Stimulated activated naive CD8-positive, alpha-beta T cell treated with anti-CD3 and anti-CD28 coated beads, Interleukin-15, Interleukin-2, amounts not matched to agents 100 U/mL and 50 U/mL, for 24 hours (primary cell): ENCODE measurements at places on chromosomes 5 and 9.

DNA sequence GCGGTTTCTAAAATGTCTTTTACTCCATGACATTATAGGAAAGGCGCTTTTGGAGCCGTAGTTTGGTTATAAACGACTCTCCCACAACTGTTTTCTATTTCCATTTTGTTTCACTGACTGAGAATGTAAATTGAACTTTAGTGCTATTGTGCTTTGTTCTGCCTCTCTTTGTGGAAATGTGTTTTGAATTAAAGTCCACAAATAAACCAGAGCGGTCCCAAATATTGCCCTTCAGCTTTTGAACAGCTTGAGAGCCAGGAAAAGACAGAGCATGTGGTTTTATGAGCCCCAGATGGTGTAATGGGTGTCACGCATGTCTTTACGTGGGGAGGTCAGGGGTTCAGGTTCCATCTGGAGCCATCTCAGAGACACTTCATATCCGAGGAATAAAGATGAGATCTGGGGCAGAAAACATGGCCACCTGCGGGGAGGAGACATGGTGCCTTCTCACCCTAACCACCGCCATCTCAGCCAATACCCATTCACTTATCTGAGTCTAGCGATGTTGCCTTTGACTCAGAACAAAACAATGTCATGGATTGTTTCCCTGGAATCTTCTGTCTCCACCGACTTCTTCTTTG is 42.5 kb upstream of the ROR2 start:
- DNase-seq = no peak

- no peak for DNase-seq
Observed at GRCh38 chr5:137379555-137380286, 119.4 kb downstream of the SPOCK1 start.

DNA sequence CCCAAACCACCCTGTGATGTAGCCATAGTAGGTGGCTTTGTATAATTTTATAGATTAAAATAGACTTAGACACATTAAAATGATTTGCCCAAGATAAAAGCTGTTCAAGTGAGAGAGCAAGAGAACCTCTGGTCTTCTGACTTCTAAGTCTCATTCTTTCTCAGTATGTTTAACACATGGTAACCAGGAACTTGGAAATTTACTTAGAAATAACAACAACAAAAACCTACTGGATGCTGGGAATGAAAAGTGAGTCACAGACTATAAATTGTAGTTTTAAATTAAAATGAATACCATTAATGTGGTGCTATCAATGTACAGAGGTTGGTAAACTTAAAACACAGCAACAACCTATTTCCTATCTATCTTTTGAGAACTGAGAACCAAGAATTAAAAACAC is 30.4 kb downstream of the HMGCR start:
- no peak for DNase-seq

DNA sequence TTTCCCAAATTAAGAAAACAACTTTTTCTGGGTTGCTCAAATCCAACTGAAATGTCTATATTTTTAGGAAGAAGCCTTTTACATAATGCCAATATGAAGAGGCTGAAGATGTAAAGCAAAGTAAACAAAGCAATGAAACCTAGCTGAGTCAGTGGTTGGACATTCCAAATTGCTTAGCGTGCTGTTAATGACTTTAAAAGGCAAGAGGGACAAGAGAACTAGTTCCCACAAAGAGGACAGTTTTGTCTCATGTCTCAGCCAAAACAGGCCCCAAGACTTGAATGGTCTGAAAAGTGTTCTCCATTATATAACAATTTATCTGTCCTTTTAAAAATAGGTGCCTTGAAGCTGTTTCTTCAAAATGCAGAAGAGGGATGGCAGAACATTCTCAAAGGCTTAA is 407.0 kb downstream of the ENC1 start:
- DNase-seq = no peak

DNA sequence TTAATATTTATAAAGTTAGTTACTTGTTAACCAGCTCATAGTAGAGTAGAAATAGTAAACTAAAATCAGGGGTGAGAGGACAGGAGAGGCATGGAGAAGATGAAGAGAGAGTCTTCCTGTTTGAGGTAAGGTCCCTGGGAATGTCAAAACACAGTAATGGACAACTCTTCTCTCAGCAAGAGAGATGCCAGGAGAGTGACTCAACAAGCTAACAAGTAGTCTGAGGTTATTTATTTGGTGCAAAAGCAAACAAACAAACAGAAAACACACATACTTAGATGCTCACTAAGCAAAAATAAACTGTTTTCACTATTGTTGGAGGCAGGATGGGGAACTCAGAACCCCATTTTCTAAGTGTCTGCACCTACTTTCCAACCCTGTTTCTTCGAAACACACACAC is 333.2 kb upstream of the RFX3 start:
- no peak for DNase-seq

- no peak for DNase-seq
Observed at GRCh38 chr5:35816881-35817521, 39.7 kb upstream of the IL7R start.

DNA sequence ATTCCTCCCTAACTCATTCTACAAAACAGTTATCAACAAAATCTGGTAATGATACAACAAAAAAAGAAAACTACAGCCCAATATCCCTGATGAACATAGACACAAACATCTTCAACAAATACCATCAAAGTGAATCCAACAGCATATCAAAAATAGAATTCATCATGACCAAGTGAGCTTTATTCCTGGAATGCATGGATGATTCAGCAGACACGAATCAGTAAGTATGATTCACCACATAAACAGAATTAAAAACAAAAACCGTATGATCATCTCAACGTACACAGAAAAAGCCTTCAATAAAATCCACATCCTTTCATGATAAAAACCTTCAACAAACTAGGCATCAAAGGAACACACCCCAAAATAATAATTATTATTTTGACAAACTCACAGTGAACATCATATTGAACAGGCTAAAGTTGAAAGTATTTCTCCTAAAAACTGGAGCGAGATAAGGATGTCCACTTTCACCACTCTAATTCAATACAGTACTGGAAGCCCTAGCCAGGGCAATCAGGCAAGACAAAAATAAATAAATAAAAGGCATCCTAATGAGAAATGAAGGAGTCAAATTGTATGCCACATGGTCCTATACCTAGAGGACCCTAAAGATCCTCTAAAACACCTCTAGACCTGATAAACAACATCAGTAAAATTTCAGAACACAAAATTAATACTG is 305.1 kb upstream of the RGMB start:
- no peak for DNase-seq
